ENCODE measurements at places on chromosomes 16 and 17. TPM values are rescaled to one million over a fixed set of nuclear protein-coding genes. Genes with fewer than 3 reads are reported as not detected.

- no peak for ATAC-seq
Measured at GRCh38 chr17:73066148-73066884, 26.2 kb downstream of the SLC39A11 start.

DNA sequence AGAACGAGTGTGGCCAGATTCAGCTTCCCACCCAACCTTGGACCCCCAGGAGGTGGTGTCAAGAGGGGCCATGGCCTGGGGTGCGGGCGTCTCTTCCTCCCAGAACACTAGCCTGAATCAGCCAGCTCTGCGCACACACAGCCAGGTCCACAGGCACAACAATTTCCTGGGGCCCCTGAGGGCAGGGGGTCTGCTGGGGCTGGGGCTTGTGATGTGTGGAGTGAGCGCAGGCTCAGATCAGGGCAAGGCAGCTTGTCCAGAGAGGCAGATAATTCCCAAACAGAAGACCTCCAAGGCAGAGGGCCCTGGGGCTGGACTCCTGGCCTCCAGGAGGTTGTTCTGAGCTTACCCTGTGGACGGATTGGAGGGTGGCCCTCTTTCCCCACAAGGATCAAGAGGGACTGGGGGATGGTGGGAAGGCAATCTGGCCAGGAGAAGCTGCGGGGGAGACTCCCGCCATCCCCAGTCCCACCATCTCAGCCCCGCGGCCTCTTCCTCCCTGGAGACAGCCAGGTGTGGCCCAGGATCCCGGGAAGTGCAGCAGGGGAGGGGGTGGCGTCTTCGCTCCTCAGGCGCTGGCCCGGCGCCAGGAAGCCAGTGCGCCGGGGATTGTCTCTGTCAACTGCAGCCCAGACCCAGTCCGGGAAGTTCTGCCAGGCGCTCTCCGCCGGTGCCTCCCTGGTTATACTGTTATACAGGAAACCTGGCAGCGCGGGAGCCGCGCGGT lies 52.0 kb upstream of the AMZ2 start:
- no peak for ATAC-seq

Gene TBC1D3L
- 15.3 TPM for total RNA-seq

DNA sequence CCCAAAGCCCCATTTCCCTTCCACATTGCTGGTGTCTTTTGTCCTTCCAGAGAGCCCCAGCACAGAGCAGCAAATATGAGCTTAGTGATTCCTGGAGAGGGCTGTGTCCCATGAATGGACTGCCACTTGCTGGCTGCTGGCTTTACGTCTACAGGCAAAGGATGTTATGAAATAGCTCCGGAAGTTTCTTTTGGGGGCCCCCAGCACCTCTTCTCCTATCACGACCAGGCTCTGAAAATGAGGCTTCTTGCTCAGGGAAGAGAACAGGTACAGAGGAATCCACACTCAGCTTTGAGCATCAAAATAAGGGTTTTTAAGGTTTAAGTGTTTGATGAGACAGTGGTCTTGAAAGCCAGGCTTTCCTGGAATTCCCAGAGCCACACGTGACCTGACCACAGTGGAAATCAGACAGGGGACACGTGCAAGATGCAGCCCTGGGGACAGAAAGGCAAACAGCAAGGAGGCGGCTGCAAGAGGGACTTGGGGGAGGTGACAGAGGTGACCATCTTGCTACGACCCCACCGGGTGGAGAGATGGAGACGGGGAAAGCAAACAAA lies 58.1 kb downstream of the ZDHHC7 start:
- ATAC-seq: no peak

DNA sequence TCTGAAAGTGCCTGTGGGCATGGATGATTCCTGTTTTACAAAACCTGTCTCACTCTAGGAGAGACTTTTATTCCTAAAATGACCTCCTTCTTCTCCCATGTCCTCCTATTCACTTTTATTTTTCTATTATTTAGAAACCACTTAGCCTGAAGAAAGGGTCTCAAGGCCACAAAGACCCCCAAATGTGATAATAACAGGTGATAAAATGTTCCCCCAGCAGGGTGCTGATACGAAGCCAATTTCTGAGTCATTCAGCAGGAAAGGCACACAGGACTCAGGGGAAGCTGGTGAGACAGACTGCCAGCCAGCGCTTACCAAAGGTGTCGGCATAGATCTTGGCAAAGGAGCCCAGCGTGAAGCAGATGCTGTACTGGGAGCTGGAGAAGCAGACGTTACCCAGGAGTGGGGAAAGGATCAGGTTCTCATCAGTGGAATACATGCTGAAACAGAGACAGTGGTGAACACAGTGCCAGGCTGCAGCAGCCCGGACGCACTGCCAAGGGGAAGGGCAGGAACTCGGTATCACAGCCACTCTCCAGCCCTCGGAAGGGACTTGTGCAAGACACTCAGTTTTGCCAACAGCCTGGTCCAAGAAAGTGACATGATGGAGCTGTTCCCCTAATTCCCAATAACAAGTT lies 24.6 kb downstream of the HIGD1B start:
- peak; percentile 91 for ATAC-seq

DNA sequence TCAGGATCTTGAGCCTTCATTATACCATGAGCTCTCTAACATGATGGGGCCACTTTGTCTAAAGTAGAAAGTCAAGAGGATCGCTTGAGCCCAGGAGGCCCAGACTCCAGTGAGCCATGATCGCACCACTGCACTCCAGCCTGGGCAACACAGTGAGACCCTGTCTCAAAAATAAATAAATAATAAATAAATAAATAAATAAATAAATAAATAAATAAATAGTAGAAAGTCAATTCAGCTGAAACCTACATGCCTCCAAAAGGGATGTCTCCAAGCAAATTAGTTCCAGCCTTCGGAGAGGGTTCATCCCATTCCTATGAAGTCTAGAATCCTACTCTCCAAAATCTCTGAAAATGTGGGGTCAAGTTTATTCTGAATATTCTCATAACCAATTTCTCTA lies 26.0 kb downstream of the C17orf67 start:
- no peak for ATAC-seq

Gene ZNF597
- total RNA-seq: 1.4 TPM
